CD4-positive, alpha-beta memory T cell (primary cell): ENCODE measurements at places on chromosomes 5 and 9.
A peak's percentile ranks its signal among the peaks of the same experiment; 100 is the strongest.

GRCh38 chr9:136363949-136364748 is 605 bp upstream of the DNLZ start:
- DNase-seq = no peak

DNA sequence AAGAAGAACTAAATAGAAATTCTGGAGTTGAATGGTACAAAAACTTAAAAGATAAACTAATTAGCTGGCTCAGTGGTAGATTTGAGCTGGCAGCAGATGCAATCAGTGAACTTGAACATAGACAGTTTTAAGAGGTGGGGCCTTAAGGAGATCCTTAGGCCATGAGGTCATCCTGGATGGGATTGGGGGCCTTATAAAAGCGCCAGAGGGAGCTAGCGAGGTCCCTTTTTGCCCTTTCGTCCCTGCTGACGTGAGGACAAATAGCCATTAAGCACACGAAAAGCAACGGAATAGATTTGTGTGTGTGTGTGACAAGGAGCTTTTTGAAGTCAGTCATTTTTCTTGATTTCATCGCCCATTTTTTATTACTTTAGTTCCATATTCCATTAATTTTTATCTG is 83.3 kb downstream of the ZNF354C start:
- no peak for DNase-seq

- peak; percentile 41 for DNase-seq
These were observed 54.9 kb downstream of the COL15A1 start for GRCh38 chr9:98998441-98999151.

- no peak for DNase-seq
These were observed 120.0 kb downstream of the FER start for GRCh38 chr5:108867656-108868055.

GRCh38 chr9:14085810-14086209 is 228.1 kb downstream of the NFIB start:
- DNase-seq = no peak

GRCh38 chr5:15741591-15741990 is 241.6 kb downstream of the FBXL7 start:
- no peak for DNase-seq
